HS-27A (cell line): ENCODE measurements at places on chromosomes 5 and 9.

- DNase-seq = no peak
Measured at GRCh38 chr9:88997646-88998045, 6.4 kb downstream of the S1PR3 start.

- no peak for DNase-seq
Measured at GRCh38 chr5:58245476-58245840, 214.4 kb downstream of the PLK2 start.

GRCh38 chr5:107560377-107560776 lies 110.4 kb downstream of the EFNA5 start:
- DNase-seq = no peak

DNA sequence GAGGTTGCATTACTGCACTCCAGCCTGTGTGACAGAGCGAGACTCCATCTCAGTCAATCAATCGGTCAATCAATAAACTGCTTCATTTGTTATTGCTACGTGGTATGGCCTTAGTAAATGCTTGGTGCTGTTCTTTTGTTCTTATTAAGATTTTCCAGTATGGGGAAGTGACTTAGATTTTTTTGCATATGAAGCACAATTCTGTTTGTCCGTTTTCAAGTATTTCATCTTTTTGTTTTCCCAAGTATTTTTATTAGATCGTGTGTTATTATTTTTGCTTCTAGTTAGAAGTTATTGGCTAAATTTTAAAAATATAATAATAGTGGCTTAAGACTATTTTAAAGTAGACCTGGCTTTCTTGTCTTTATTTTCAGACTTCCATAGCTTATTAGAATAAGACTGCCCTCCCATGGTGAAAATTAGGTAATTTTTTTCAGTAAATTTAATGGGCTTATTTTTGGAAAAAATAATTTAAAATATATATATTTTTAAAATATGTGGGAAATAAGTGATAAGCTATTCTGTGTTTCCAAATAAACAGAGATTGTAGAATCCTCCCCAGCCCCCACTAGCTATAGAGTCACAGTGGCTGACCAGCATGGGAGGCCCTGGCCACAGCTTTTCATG lies 14.7 kb upstream of the OMD start:
- DNase-seq = no peak

GRCh38 chr5:81435023-81435422 lies 41.1 kb upstream of the ACOT12 start:
- DNase-seq = no peak

DNA sequence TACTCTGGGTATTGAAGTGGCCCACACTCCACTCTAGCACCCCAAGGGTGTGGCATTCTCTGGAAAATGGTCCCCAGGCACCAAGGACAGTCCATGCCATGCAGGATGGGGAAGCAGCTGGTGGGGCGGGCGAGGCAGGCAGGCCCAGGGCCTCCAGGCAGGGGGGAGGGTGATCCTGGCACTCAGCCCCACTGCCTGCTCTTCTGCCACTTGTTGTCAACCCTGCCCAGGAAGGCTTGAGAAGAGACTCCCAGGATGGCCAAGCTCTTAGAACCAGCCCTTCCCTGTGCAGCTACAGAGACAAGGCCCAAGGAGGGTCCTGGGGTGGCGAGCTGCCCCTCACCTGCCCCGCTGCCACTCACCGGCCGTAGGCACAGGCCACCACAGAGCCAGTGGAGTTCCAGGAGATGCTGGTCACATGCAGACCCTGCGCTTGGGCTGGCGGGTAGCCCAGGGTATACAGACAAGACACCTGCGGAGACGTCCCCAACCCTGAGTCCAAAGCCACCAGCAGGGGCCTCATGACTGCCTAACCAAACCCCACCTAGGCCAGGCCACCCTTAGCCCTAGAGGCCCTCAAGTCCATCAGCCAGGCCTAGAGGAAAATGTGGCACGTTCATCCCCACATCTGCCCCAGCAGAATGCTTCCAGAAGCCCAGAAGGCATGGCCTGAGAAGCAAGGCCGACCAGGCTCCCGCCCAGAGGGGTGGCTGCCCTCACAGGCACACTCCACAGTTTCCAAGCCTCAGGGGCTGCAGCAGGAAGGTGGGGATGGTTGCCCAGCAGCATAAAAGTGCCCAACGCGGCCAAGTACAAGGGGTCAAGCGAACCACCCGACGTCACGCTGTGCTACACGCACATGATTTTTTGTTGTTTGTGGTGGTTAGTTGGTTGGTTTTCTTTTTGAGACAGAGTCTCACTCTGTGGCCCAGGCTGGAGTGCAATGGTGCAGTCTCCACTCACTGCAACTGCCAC lies 19.8 kb downstream of the DYNC2I2 start:
- no peak for DNase-seq

DNA sequence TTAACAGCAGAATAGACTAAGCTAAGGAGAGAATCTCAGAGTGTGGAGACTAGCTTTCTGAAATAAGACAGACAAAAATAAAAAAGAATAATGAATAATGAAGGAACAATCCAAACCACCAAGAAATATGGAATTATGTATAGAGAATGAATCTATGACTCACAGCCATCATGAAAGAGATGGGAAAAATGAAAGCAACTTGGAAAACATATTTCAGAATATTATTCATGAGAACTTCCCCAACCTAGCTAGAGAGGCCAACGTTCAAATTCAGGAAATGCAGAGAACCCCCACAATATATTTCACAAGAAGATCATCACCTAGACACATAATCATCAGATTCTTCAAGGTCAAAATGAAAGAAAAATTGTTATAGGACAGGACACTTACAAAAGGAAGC lies 349.0 kb upstream of the MPDZ start:
- DNase-seq = no peak

GRCh38 chr5:50745221-50745910 lies 78.9 kb downstream of the PARP8 start:
- DNase-seq = no peak

GRCh38 chr9:133148199-133149129 lies 15.2 kb downstream of the GBGT1 start:
- DNase-seq = no peak

DNA sequence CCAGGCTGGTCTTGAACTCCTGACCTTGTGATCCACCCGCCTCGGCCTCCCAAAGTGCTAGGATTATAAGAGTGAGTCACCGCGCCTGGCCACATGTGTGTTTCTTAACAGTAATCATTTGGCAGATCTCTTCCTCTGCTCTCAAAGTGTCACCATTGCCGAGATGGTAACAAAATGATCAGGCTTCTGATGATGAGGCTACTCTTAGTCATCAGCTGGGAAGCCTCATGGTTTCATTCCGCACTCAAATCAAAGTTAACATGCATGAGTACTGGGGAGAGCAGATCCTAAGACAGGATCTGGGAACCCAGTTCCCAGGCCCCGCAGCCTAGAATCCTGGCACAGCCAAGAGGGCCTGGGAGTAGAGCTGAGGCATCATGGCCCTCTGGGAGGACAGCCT lies 27.4 kb downstream of the BARHL1 start:
- peak; percentile 36 for DNase-seq

DNA sequence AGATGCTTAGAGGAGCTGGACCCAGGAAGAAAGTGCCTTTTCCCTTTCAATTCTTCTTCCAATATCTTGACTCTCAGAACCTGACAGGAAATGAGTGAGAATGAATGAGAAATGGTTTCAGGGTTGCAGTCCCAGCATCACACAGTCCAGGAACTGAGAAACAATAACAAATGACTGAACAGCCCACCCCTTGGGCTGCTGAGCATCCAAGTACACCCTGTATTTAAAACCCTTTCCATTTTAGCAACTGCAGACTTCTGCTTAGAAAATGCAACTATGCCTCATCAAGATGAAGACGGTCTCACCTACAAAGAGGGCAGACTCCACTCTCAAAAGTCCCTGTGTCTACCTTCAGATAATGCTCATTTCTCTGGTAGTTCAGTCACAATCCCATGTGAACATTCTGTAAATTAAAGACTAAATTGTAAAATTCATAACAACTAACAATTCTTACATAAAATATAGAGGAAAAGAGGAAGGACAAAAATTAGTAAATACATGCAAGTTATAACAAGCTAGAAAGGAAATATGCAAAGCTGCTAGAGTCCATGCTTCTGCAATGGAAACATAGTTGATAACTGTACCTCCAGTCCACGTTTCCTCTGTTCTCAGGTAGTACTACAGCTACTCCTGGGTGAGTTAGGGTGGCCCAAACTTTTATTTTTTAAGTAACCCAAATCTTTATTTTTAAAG lies 316.5 kb downstream of the ICE1 start:
- no peak for DNase-seq

DNA sequence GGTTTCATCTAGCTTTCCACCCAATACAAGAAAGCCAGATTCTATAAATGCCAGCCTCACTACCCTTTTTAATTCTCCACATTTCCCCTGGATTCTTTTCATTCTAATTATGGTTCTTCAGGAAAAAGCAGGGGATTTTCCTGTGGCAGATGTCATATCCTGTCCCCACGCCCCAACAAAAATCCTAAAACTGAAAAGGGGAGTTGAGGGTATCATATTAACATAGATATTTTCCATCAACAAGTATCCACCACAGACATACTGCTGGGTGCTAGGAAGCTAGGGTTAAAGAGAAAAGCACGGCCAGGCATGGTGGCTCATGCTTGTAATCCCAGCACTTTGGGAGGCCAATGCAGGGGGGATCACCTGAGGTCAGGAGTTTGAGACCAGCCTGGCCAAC lies 38.0 kb downstream of the CDK5RAP2 start:
- DNase-seq = no peak

DNA sequence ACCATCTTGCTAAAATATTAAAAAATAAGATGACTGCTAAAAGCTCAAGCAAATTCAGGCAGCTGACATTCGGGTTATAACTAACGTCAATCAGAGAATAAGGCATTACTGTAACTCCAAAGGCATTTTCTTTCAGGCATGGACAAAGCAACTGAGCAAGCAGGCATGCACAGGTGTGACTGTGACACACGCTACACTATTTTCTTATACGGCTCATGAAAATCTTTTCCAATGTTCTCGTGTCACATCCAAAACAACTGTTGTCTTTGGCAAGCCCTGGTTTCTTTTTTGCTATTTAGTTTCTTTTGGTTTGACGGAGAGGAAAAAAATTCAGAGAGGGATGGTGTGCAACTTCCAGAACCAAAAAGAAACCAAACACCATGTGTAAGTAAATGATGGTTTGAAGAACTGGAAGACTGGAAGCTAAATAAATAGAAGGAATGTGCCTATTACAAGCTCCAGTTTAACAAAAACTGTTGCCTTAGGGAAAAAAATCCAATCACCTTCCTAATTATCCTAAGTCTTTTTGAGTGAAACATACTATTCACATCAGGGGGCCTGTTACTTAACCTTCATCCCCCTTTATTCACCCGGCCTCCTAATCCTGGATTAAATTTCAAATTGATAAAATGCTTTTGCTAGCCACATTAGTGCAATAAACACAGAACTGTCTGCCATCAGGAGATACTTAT lies 277.6 kb downstream of the PSAT1 start:
- DNase-seq = no peak
